ENCODE measurements at places on chromosomes 11 and 22.

DNA sequence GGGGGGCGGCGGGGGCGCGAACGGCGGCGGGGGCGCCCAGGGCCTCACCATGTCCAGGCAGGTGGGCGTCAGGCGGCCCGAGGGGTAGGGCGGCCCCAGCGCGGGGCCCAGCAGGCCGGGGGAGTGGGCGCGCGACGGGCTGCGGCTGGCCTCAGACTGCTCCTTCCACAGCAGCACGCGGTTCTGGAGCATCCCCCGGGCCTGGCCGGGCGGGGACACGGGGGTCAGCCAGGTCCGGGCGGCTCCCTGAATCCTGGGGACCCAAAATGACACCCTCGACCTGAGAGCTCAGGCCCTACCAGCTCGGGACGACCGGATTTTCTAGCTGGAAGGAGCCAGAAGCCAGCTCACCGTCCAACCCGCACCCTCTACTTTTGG lies 5.5 kb upstream of the SLC16A8 start:
- no peak for DNase-seq

DNA sequence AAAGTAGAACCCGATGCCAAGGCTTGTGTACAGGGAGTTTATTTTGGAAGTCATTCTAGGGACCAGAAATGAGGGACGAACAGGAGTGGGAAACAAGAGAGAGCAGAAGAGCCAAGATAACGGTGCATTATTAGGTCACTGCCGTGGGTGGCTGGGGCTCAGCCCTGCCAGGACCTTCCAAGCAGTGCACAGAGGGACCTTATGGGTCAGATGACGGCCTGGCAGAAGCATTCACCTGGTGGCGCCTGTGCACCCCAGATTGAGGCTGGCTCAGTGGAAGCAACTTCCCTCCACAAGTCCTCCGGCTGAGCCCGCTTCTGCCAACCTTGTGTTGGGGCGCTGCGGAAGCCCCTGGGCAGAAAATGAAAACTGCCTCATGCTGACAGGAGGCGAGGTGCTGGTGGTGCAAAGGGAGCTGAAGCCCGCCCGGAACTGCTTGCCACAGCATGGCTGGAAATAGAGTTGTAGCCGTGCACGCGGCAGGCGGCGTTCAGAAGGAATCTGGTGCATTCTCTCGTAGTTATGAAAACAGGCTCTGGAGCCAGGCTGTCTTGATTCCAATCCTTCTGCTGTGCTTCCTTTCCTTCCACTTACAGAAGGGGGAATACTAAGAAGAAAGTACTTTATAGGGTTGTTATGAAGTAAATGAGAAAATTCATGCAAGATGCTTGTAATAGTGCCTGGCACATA lies 22.2 kb upstream of the TP53I11 start:
- DNase-seq, result no peak

DNA sequence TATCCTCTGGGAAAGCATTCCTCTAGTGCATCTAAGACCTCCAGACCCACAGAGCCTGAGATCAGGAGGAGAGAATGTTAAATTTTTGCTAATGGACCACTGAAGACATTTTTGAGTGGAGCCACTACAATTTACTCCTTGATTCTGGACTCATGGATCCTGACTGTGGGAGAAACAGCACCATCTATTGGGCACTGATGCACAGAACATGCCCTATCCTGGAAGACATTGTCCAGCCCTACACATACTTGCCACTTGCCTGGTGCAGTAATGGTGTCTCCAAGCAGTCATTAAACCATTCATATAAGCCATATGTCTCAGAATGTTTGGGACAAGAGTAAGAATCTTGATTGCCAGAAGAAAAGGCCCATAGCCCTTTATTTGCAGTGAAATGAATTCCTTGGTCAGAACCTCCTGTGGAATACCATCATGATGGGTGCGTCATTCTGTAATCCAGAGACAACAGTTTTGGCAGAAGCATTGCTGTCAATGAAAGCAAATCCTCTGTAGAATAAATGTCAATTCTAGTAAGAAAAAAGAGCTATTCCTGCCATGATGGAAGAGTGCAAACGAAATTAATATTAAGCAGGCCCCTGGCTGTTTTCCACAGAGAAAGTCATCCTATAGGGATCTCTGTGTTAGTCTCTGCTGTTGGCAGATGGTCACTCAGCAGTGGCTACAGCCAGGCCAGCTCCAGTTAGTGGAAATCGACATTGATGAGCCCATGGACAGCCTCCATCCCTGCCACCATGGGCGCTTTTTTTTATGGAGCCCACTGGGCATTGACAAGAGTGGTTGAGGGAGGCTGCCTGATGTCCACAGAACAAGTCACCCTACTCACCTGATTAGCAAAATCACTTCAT lies 43.5 kb downstream of the GGTLC2 start:
- no peak for DNase-seq

DNA sequence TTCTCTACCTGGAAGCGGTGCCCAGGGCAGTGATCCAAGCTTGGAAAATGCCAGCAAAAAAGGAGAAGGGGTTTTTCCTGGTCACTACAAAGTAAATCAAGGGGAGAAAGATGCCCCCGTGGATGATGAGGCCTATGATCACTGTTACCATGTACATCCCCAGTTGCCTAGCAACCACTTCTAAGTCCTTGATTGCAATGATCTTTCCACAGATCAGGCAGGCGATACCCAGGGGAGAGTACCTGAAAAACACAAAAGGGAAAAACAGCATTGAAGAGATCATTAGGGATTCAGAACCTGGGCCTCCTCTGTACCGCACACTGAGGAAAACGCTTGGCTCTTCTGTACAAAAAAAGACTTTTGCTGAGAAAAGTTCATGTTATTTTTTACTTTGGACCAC lies 127.1 kb downstream of the SLC1A2 start:
- no peak for DNase-seq

- DNase-seq, result peak; percentile 48
These were observed 165.6 kb upstream of the DDI1 start for GRCh38 chr11:103870821-103871309.

Measured in left ventricle myocardium inferior (tissue), 1 donor.